ENCODE measurements at places on chromosomes 4 and X.
A peak's percentile ranks its signal among the peaks of the same experiment; 100 is the strongest.

DNA sequence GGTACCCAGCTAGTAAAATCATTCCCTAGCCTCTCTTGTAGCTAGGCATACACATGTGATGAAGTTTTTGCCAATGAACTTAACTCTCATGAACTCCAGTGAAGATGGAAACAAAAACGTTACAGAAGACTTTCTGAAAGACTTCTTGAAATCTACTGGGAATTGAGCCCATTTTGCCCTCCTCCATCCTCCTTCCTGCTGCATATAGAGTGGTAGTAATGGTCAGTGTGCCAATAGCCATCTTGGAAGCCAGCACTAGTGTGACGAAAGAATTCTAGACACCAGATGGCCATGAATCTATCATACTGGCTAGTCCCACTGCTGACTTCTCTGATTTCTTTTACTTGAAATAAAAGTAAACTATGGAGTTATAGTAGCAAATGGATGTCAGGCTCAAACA lies 30.9 kb upstream of the PPA2 start:
- DNase-seq: no peak

- no peak for DNase-seq
Measured at GRCh38 chrX:96692890-96693289, 8.2 kb downstream of the DIAPH2 start.

GRCh38 chrX:124250835-124251437 lies 81.5 kb upstream of the TEX13D start:
- DNase-seq: no peak

GRCh38 chr4:577499-578450 lies 1.7 kb upstream of the TMEM271 start:
- DNase-seq: peak; percentile 32

GRCh38 chr4:154528869-154529268 lies 21.3 kb downstream of the PLRG1 start:
- DNase-seq: no peak

DNA sequence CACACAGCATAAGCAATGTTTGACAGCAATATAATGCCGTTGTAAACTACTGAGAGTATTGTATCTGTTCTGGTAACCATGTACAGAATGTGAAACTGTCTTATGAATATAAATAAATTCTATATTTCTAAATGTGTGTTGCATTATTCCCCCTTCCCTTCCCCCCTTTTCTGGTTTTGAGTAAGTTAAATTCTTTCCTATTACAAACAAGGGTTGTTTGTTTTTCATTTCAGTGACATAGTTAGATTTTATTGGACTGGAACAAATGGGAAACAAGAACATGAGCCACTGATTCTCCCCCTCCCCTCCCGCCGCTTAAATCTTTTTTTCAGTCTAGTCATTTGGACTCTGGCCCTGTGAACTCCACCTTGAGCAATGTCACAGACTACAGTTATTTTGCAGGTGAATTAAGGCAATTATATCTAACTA lies 69.8 kb downstream of the GPAT3 start:
- DNase-seq: no peak

GRCh38 chr4:27094783-27095182 lies 234.1 kb downstream of the STIM2 start:
- DNase-seq: peak; percentile 6
